ENCODE measurements at places on chromosomes 16 and 17.
A peak's percentile ranks its signal among the peaks of the same experiment; 100 is the strongest.

DNA sequence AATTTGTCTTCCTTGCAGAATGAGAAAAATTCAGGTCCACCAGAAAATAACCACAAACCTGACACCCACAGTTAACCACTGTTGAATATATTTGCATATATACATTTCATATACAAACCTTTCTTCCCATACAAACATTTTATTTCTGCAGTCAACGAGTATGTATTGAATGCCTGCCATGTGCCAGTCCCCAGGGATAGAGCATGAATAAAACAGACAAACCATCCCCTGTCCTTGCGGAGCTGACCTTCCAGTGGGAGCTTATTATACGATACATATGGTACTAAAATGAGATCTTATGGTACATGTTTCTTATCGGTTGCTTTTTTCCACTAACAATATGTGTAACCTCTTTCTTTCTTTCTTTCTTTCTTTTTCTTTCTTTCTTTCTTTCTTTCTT lies 116.7 kb downstream of the PITPNC1 start:
- no peak for DNase-seq

- no peak for DNase-seq
Measured at GRCh38 chr17:79039886-79040285, 15.9 kb downstream of the C1QTNF1 start.

- no peak for DNase-seq
Measured at GRCh38 chr16:35523991-35524390, 2064.6 kb downstream of the TP53TG3F start.

- peak; percentile 41 for DNase-seq
Measured at GRCh38 chr17:68462381-68463210, 5.3 kb upstream of the WIPI1 start.

- DNase-seq = no peak
Measured at GRCh38 chr17:48254896-48255295, 147.3 kb downstream of the SNX11 start.

DNA sequence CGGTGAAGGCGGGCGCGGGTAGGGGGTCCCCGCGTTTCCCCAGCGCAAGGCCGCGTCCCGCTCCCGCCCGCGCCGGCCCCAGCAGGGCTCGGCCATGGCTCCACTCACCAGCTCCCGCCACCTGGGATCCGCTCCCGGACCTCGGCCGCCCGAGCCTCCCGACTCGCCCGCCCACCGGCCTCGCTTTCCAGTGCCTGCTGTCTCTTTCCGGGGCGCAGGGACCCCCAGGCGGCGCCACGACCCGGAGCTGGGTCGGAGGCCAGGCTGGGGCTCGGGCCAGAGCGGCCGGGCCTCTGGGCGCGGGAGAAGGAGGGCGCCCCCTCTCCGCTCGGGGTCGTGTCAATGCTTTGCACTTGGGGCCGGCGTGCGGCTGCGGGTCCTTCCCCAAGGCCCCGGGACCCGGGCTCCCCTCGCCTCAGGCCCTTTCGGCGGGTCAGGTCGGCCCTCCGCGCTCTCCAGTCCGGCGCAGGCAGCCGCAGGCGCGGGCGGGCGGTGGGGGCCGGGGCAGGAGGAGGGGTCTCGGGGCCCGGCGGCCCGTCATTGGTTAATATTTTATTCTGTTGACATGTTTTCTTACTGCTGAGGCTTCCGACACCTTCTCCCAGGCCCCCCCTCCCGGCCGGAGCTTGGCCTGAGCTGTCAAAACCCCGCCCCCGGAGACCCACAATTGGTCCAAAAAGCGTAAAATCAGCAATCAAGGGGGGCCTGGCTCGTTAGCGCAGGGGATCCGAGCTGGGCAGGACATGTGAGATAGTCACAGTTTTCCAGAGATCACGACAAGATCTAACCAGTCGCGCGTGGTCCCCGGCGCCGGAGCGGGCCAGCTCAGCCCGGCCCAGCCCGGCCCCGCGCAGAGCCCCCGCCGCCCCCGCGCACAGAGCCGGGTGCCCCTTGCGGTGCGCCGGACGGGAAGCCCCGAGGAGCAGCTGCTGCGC lies at the start of gene TBX2:
Gene TBX2, plus strand, starts transcription at position 713 of the 935 bp plus-strand sequence. CDS start 334 bp downstream, outside the sequence.
- DNase-seq = no peak

DNA sequence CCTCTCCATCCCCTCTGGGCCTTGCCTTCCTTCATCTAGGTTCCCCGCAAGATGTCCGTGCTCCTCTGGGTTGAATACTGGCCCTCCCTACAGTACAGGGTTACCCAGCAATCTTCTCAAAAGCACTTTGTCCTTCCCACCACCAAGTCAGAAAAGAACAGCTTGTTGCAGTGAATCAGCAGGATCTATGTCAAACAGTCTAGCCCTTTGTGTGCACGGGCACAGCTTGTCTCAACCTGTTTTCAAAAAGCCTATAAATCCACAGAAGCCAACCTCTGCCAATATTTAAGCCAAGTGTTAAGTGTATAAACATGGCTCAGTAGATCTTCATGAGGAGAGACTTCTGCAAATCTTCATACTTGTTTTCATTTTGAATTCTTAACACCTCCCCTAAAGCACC lies 25.2 kb downstream of the C17orf67 start:
- no peak for DNase-seq

GRCh38 chr16:53865494-53865863 lies 161.5 kb downstream of the FTO start:
- no peak for DNase-seq

- DNase-seq = peak; percentile 94
Measured at GRCh38 chr17:7314719-7315569, at the start of gene GPS2. Gene GPS2 (minus strand): TSS chr17:7315360. CDS start chr17:7315052, 308 bp downstream.

- no peak for DNase-seq
Measured at GRCh38 chr16:27636453-27637240, 86.7 kb downstream of the KATNIP start.

DNA sequence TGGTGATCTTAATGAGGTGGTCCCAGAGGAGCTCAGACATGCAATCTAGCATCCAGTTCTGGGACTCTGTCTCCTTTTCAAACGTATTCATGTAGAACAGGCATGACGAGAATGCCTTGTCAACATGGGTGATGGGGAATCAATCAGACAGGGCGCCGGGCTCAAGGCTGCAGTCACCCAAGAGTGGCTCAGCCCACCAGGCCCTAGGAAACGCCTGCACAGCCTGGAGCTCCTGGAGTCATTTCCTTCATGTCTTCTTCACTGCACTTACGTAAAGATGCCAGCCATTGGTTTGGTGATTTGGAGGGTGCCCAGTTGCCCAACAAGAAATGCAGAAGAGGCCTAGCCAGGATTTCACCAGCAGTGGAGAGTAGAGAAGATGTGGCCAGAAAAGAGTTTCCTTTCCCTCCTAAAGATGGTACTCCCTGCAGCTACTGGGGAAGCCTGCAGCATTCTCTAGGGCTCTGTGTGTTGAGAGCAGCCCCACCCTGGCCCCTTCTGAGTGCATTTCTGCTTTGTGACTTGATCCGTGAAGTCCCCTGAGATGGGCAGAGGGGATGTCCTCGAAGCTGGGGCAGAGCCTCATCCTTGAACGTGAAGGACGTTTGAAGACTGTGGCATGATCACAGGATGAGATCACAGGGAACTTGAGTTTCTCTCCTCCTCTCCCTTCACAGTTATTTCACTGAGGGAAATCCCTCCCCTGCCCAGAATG lies 24.0 kb upstream of the STH start:
- DNase-seq = no peak

DNA sequence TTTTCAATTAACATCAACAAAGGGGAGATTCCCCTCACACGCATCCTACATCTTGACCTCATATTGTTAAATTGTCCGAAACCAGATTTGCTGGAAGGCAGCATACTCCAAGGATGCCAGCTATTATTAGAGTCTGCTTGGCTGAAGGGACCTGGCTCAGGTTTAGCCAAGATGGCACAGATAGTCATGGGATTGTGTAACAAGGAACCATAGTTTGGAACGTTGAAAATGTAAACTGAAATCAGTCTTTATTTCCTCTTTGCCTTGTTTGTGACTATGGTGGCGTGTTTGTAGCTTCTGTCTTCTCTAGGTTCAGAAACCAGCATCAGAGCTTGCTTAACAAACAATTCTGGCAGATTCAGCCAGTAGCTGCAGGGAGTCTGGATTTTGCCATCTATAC lies 5.9 kb downstream of the ARSG start:
- no peak for DNase-seq

DNA sequence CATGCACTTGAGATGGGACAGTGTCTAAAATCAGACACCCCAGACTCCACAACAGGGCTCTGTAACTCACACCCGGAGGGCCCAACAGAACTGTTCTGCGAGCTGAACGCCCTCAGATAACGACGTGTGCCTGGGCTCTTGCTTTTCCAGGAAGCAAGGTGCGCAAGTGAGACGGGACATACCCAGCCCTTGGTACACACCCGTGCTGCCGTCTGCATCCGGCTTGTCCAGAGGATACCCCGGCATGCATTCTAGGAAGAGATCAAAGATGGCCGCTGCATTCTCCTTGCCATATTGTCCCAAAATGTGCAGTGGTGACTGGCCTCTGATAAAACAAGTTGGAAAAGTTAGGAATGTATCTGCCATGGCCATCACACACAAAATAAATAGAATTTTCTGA lies 29.4 kb downstream of the CYB5D2 start:
- no peak for DNase-seq

DNA sequence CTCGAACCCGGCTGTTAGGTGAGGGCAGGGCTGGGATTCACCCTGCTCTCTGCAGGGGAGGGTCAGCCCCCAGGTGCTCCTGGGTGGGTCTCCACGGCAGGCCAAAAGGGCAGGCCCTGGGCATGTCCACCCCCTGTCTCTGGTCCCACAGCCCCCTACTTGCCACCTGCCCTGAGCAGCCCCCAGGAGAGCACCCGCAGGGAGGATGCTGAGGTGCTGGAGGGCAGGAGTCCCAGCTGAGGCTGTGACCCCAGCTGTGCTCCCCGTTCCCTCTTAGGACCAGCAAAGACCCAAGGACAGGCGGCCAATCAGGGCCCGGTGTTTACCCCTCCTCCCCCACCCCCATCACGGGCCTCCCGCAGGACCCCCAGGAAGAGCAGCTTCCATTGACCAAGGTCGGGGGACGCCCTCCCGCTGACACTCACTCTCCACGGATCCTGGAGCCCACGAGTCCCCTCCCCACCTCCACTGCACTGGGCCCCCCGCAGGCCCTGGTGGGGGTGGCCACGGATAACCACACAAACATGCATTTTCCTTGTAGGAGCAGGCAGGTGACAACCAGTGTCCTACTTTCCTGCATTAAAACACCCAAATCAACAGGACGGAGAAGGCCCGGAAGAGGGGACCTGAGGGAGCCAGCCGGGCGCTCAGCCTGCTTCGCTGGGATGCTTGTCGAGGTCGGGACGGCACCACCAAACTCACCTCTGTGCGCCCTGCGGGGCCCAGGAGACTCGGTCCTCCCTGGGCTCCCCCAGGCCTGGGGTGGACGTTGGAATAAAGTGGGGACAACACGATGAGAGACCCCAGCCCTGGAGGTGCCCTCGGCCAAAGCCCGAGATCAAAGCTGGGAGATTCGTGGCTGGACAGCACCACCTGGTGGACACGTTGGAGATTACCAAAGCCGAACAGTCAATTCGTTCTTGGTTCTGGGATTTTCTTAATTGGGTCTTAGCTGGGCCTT lies 22.5 kb upstream of the ENPP7 start:
- peak; percentile 60 for DNase-seq

DNA sequence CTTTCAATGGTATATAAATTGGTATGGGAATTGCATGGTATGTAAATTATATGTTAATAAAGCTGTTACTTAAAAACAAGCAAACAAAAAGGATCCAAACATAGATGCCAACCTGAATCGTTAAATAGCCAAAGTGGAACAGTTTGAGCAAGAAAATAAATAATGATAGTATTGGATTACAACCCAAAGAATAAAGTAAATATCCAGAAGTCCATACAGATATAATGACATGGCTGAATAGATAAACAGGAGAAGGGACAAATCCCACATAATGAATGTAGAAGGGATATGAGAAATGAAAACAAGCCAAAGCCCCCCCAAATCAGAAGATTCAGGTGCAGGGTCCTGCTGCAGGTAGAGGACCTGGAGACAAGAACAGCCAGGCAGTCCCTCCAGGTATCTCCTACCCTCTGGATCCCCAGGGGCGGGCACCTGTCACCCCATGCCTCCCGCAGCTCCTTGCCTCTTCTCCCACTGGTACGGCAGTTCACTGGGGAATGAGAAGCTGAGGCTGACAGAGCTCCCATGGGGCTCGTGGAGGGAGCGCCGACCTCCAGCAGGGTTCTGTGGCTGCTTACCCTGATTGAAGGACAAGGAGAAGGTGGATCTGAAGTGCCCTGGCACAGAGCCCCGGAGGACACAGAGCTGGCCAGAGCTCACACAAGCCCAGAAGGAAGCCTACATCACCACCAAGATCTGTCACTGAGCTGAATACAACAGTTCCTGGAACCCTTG lies 9.9 kb upstream of the LCAT start:
- DNase-seq = no peak

GRCh38 chr16:62298600-62298999 lies 262.4 kb upstream of the CDH8 start:
- no peak for DNase-seq

DNA sequence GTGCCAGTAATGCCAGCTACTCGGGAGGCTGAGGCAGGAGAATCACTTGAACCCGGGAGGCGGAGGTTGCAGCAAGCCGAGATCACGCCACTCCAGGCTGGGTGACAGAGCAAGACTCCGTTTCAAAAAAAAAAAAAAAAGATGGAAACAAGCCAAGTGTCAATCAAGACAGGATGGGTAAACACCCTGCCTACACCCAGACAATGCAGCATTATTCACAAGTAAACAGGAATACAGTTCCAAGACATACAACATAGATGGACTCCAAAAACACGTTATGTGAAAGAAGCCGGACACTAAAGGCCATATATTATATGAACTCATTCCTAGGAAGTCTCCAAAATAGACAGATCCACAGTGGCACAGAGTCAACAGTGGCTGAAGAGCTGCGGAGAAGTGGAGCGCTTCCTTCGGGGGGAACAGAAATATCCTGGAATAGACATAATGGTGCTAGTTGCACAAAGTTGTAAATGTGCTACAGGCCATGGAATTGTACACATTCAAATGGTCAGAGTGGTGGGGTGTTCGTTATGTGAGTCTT lies 33.9 kb downstream of the ANKRD11 start:
- no peak for DNase-seq

- no peak for DNase-seq
Measured at GRCh38 chr17:1711804-1712203, 1.6 kb upstream of the TLCD2 start.

GRCh38 chr16:49556606-49557446 lies 183.2 kb downstream of the C16orf78 start:
- DNase-seq = no peak

- no peak for DNase-seq
Measured at GRCh38 chr17:32268734-32269288, 3.2 kb downstream of the RHBDL3 start.

DNA sequence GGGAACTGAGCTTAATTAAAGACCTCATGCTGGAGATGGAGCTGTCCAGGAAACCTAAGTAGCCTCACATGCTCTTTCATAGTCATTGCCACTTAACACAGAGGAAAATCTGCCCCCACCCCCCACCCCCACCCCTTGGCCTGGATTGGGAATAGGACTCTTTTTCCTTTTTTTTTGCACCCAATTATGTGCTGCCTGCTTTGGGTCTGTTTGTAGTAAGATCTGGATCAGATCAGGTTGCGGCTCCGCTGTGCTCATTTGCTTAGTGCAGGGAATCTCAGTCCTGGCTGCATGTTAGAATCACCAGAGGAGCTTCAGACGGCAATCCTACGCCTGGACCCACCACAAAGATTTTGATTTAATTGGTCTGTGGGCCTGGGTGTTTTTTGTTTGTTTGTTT lies 219.0 kb downstream of the UTP18 start:
- DNase-seq = no peak
